ENCODE measurements at places on chromosomes 1 and 21.

DNA sequence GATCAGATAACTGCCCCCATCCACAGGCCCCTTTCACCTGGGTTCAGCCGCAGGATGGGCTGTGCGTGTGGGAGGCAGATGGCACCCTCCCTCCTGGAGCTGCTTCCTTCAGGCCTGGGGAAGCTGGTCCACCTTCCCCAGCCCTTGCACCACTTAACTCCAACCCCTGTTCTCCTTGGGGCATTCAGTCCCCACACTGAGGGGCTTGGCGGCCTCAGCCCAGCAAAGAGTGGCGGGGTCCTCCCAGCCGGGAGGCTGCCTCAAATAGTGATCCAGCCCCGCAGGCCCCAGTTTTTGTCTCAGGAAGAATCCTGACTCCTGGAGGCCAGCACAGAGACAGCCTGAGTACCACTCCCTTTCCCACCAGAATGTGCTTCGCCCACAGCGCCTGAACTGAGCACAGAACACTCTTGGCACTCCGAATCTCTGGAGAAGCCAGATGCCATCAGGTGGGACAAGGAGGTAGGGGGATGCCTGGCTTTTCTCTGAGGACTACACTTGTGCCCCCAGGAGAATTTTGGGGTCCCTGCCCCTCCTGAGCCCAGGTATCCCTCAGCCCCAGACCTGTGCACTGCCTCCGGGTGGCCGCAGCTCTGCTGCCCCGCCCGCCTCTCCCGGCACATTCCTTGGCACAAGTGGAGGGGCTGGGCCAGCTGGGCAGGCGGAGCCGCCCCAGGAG lies 936 bp downstream of the PAQR6 start:
- DNase-seq = no peak

- no peak for DNase-seq
Measured at GRCh38 chr1:81430955-81431623, 369.6 kb upstream of the ADGRL2 start.

- no peak for DNase-seq
Measured at GRCh38 chr1:206447792-206448191, 22.5 kb upstream of the IKBKE start.

GRCh38 chr1:177937931-177938330 lies 31.9 kb downstream of the SEC16B start:
- DNase-seq = no peak

- DNase-seq = no peak
Measured at GRCh38 chr1:217273866-217274265, 357.0 kb downstream of the GPATCH2 start.

DNA sequence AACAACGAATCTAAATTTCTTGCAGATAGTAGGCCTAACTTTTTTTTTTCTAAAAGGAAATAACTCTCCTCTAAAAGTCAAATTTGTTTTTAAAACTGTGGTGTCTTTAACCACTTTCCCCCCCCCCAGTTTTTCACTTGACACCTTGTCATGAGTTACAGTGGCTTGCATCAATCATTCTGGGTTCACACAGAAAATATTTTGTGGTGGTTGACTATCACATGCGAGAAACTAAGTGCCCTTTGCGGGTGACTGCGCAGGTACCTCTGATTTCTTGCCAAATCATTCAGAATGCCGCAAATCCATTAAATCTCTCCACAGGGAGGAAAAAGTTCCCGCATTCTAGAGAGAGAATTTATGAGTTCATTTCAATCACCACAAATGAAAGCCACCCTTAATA lies 23.8 kb upstream of the SAMSN1 start:
- DNase-seq = no peak

GRCh38 chr1:2874607-2875480 lies 73.4 kb upstream of the TTC34 start:
- no peak for DNase-seq

DNA sequence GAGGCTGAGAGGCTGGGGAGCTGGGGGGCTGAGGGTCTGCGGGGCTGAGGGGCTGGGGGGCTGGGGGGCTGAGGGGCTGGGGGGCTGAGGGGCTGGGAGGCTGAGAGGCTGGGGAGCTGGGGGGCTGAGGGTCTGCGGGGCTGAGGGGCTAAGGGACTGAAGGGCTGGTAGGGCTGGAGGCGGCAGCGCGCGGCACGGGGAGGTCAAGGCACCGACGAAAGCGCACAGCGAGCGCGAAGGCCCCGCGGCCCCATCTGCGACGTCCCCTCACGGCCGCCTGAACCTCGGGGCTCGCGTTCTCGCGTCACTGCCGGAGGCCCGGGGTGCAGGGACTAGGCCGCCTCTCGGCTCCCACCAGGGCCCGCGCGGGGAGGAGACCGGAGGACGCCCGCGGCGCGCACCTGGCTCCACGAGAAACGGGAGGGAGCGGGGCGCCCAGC lies 356 bp downstream of the INTS11 start:
- no peak for DNase-seq

GRCh38 chr1:41414296-41414695 lies 53.1 kb downstream of the FOXO6 start:
- DNase-seq = no peak

- no peak for DNase-seq
Measured at GRCh38 chr1:54697896-54698295, 17.8 kb upstream of the TTC4 start.

DNA sequence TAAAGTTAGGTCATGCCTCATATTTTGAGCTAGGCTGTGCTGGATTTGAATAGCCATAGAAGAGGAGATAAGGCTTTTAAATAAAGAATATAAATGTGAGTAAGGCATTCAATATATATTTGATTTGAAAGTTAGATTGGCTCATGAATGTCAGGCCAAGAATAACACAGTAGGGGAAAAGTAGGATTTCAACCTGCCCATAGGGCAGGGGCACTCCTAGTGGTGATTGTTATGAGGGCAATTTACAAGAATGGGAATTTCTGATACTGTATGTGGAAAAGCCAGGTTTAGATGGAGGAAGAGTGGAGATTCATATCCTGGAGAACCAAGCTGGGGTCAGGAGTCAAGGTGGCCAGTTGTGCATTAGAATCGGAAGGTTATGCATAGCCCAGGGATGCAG lies 74.9 kb downstream of the DNAH14 start:
- DNase-seq = no peak

DNA sequence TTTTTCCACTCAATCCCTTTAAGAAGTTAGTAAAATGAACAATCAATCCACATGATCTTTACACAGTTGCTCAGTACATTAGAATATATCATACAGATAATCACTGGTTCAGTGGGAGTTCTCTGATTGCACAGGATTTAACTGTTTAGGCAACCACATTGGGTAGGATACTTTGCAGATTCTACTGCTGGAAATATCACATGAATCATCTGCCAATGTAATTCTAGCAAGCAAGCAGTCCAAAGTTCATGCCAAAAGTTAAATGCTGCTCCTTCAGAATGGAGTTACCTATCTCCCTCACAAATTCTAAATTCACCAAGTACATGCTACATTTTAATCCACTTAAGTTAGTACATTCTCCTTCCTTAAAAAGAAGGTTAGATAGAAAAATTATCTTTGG lies 52.4 kb downstream of the NEGR1 start:
- no peak for DNase-seq

GRCh38 chr21:18449605-18450550 lies 46.3 kb upstream of the TMPRSS15 start:
- no peak for DNase-seq

- DNase-seq = no peak
Measured at GRCh38 chr1:227131193-227131592, 187.1 kb downstream of the CDC42BPA start.

GRCh38 chr21:35953597-35953996 lies 106.7 kb downstream of the SETD4 start:
- no peak for DNase-seq

DNA sequence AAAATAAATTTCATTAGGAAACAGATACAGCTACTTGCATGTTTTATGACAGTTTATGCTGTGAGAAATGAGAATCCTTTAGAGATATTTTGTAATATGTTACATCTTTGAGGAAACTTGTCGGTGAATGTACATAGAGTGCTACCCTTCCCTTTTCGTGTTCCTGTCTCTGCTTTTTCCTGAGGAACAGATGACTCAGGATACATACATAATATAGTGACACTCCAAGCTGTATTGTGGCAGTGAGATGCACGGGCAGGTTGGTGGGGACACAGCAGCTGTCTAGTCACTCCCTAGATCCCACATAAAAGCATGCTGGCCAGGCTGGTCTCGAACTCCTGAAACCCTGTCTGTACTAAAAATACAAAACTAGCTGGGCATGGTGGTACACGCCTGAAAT lies 20.9 kb upstream of the MARK1 start:
- DNase-seq = no peak

- no peak for DNase-seq
Measured at GRCh38 chr1:169595764-169596711, 9.8 kb upstream of the F5 start.

GRCh38 chr1:193884848-193885558 lies 698.6 kb upstream of the B3GALT2 start:
- DNase-seq = no peak

DNA sequence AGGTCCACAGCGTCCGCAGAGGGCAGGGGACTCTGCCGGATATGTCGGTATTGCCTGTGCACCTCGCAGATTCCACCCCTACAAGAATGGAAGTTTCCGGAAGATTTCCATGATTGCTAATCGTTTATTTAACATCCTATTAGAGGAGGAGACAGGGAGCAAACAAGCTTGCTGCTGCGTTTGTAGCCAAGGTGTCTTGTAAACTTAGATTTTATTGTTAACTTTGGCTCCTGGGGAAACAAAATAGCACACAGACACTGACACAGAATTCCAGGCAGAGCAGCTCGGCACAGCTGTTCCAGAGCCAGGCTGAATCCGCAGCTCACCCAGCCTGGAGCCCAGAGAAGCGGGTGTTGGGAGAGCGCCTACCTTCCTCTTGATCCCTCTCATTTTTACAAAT lies 75.7 kb downstream of the AJAP1 start:
- DNase-seq = no peak

- DNase-seq = no peak
Measured at GRCh38 chr21:46118316-46119143, 20.6 kb downstream of the COL6A2 start.

DNA sequence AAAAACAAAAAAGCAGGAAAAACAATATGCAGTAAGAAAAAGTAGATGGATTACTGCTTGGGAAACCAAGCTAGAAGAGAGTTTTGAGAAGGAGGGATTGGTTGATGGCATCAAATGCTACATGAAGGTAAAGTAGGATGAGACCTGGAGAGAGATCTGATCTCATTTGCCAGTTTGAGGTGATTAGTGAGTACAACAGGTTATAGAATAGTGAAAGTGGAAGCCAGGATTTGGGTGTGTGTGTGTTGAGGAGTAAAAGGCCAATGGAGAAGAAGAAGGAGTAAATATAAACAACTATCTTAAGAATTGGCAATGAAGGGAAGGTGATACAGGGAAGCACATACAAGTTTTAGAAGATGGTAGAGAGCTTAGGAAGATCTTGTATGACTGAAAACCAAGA lies 76.7 kb downstream of the DISP1 start:
- no peak for DNase-seq

DNA sequence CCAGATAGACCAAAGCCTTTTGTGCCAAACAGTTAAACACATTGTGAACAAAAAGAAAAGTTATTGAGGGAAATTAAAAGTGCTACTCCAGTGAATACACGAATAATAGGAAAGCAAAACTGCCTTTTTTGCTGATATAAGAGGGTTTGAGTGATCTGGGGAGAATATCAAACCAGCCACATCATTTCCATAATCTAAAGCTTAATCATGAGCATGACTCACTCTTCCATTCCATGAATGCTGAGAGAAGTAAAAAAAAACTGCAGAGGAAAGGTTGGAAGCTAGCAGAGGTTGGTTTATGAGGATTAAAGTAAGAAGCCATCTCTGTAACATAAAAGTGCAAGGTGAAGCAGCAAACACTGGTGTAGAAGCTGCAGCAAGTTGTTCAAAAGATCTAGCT lies 350.6 kb upstream of the NCAM2 start:
- no peak for DNase-seq

GRCh38 chr1:47212636-47213229 lies 19.3 kb downstream of the TAL1 start:
- DNase-seq = no peak

GRCh38 chr1:214075999-214076707 lies 88.4 kb downstream of the PROX1 start:
- DNase-seq = no peak

- no peak for DNase-seq
Measured at GRCh38 chr1:201606096-201606495, 67.2 kb downstream of the NAV1 start.

- DNase-seq = no peak
Measured at GRCh38 chr1:11188858-11189451, at the start of gene ANGPTL7. Gene ANGPTL7 (plus strand): TSS chr1:11189355. CDS start chr1:11189580, 225 bp downstream.

GRCh38 chr21:29524055-29524454 lies 225.3 kb downstream of the BACH1 start:
- DNase-seq = no peak

DNA sequence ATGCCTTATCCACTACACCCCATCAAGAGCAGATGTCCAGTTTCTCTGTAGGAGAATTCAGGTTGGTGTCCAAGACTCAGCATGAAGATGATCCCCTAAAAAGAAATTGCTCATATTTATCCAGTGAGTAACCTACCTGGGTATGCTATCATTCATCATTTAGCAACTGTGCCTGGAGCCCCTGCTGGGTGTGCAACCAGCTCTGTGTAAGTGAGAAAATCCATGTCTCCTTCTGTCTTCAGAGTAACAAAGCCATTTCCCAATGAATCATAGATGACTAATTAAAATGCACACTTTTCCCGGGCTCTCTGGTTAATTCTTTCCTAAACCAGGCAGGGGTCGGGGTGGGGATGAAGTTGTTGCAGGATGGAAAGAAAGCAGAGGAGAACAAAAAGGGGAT lies 35.8 kb downstream of the OLFML3 start:
- no peak for DNase-seq

GRCh38 chr1:169692756-169693460 lies 18.5 kb downstream of the SELL start:
- DNase-seq = no peak

GRCh38 chr1:191671236-191671635 lies 487.0 kb upstream of the RGS18 start:
- no peak for DNase-seq

DNA sequence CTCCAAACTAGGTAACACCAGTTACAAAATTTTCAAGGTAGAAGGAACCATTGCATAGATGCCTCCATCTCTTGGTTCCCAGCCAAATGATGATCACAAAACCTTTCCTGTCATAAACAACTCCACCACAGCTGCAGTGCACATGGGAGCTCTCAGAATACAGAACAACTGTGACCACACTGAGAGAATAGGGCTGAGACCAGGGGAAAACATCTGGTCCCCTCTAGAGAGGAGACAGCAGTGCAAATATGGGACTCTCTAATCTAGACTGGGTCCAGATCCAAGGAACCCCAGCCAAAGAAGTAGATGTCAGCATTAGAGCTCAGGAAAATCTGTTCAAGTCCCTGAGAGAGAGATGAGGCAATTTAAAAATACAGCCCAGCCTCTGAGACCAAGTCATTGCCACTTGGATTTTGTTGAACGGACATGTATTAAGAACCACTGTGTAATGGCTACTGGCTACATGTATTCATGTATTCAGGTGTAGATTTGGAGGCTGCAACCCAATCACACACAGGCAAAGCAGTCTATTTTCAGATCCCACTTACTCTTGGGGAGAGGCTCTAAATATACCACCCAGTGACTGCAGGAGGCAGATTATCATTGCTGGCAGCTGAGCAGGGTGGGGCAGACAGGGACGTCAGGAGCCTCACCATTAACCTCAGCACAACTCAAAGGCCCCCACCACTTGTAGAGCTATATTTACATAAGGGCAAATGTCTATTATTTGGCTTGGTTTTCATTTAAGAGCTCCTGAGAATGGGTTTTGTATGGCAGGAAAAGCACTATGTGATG lies 7.6 kb upstream of the RXRG start:
- no peak for DNase-seq
